Activated T-cell treated with anti-CD3 and anti-CD28 coated beads, Interleukin-2, amount 50 U/mL, for 72 hours (primary cell): ENCODE measurements at places on chromosomes 12 and 14. TPM values are rescaled to one million over a fixed set of nuclear protein-coding genes. Genes with fewer than 3 reads are reported as not detected.

Gene GNS
- total RNA-seq, result 40.8 TPM

Gene ARHGEF25
- total RNA-seq, result 5.3 TPM

Gene C1QL4
- not detected for total RNA-seq

Gene PELI2
- 11.7 TPM for total RNA-seq

- no peak for DNase-seq
Observed at GRCh38 chr14:105389976-105390848, 8.1 kb upstream of the TEX22 start.

DNA sequence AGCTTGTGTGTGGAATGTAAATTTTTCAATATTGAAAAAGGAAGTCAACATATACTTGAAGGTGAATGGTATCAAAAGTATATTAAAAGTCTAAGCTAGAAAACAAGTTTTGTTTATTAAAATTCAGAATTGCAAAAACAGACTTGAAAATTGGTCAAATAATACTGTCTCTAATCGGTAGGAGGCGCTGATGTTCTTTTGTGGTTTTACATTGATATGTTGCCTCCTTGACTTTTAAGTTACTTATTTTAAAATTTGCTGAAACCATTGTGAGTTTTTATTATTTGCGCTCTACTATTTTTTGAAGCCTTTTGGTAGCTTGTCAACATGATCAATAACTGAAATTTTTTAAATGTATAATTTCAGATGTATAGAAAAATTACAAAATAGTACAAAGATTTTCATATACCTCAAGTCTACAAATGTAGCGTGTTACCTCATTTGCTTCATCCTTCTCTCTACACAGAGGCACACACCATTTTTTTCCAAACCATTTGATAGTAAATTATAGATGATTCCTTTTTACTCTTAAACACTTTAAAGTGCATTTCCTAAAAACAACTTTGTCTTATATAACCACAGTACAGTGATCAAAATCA is 6.9 kb downstream of the RTRAF start:
- no peak for DNase-seq

DNA sequence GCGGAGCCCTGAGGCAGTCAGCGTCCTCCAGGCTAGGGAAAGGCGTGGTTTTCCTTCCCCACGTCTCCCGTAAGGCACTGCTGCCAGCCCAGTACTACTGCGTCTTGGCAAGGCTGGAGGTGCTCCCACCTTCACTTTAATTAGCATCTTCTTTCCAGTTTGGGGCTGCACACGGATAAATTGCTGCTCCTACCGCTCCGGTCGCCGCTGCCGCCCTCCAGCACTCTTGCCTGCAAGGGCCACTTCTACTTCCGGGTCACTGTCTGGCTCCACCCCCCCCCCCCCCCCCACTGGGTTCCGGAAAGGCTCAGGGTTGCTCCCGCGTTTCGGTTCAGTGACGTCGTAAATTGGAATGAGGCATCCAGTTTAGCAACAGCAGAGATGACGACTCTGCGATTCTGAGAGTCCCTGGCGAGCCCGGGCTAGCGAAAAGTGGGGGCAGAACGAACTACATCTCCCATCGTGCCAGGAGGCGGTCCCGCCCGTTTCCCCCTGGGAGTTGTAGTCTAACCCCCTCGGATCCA is at the start of gene NEDD8:
NEDD8 (minus strand) TSS at position 247 of the 524 bp plus-strand sequence; CDS start at position 147, 100 bp downstream.
- DNase-seq, result peak; percentile 93

DNA sequence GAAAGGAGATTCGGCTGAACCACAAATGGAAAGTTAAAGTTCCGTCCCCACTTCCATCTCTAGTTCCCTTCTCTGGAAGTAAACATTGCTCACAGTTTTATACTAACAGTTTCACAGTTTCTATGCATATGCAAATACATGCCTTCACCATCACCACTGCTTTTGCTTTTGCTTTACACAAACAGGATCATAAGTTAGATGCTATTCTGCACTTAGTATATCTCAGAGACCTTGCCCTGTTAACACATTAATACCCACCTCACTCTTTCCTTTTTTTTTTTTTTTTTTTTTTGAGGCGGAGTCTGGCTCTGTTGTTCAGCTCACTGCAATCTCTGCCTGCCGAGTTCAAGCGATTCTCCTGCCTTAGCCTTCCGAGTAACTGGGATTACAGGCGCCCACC is 890 bp downstream of the TEP1 start:
- no peak for DNase-seq

DNA sequence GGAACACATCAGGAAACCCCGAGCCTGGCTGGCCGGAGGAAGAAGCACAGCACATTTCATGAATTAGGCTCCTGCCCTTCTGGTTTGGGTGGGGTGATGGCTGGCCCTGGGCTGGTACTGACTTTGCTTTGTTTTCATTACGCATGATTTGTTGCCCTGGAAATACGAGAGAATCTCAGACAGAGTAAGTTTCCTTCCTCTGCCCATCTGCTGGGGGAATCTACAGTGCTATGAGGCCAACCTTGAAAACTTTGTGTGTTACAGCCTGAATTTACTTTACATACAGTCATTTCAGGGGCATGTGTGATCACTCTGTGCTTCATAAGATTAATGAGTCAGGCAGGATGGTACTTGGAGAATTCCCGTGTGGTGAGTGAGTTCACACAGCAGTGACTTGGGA is 20.5 kb upstream of the SLC5A8 start:
- DNase-seq, result no peak
